ENCODE measurements at places on chromosomes 2 and 18.

DNA sequence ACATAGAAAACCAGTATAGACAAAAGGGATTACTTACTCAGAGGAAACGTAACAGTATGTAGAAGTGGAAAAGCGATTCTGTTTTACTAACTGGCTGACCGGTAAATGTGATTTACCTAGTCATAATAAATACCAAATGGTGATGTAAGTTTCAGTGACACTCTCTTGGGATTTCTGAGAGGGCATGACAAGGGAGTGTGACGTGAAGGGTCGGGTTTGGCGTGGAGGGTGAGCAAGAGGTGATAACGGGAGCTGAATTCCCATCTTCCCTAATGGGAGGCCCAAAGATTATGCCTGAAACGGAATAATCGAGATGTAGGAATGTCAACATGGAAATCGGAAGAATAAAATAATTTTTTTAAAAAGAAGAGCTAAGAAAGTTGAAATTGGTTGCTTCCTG lies 12.7 kb upstream of the GNAL start:
- DNase-seq = no peak

- no peak for DNase-seq
Measured at GRCh38 chr2:176814740-176815367, 397.7 kb upstream of the HNRNPA3 start.

GRCh38 chr2:621303-622099 lies 55.7 kb downstream of the TMEM18 start:
- DNase-seq = no peak

- peak; percentile 31 for DNase-seq
Measured at GRCh38 chr2:10688921-10689807, 611 bp downstream of the NOL10 start.
